Right lobe of liver (tissue), 6 donors: ENCODE measurements at places on chromosomes 16 and 17. TPM values are rescaled to one million over a fixed set of nuclear protein-coding genes. Genes with fewer than 3 reads are reported as not detected.

GRCh38 chr17:46935658-46936266 is 12.8 kb downstream of the GOSR2 start:
- no peak overlapping the region for H3K27ac ChIP-seq
- H3K27me3 ChIP-seq = no peaks in the 10 kb centered on the region
- no peak for DNase-seq
- no peak overlapping the region for H3K4me3 ChIP-seq
- H3K36me3 ChIP-seq = peaks cover 93% of the 10 kb centered on the region

Gene HLF
- 36.5 TPM for total RNA-seq

GRCh38 chr16:23959072-23959751 is 123.4 kb downstream of the PRKCB start:
- no peak for DNase-seq
- no peaks in the 10 kb centered on the region for H3K4me1 ChIP-seq
- H3K36me3 ChIP-seq = no peaks in the 10 kb centered on the region
- H3K4me3 ChIP-seq = no peak overlapping the region

GRCh38 chr16:1968146-1968953 is 1.7 kb downstream of the RNF151 start:
- H3K27ac ChIP-seq = no peak overlapping the region
- DNase-seq = no peak
- no peak overlapping the region for H3K4me3 ChIP-seq
- H3K4me1 ChIP-seq = no peaks in the 10 kb centered on the region
- no peaks in the 10 kb centered on the region for H3K36me3 ChIP-seq

Gene CD79B
- total RNA-seq = 2.2 TPM

- H3K4me1 ChIP-seq = no peaks in the 10 kb centered on the region
- H3K4me3 ChIP-seq = no peak overlapping the region
- no peaks in the 10 kb centered on the region for H3K36me3 ChIP-seq
- H3K27ac ChIP-seq = no peak overlapping the region
- no peaks in the 10 kb centered on the region for H3K27me3 ChIP-seq
Measured at GRCh38 chr17:40622509-40622928, 25.1 kb downstream of the SMARCE1 start.

- H3K4me3 ChIP-seq = no peak overlapping the region
- H3K27me3 ChIP-seq = no peaks in the 10 kb centered on the region
- no peaks in the 10 kb centered on the region for H3K36me3 ChIP-seq
- no peak for DNase-seq
- no peaks in the 10 kb centered on the region for H3K4me1 ChIP-seq
Measured at GRCh38 chr16:53566552-53567245, 63.7 kb upstream of the AKTIP start.

Gene MPP2
- total RNA-seq = 0.13 TPM

DNA sequence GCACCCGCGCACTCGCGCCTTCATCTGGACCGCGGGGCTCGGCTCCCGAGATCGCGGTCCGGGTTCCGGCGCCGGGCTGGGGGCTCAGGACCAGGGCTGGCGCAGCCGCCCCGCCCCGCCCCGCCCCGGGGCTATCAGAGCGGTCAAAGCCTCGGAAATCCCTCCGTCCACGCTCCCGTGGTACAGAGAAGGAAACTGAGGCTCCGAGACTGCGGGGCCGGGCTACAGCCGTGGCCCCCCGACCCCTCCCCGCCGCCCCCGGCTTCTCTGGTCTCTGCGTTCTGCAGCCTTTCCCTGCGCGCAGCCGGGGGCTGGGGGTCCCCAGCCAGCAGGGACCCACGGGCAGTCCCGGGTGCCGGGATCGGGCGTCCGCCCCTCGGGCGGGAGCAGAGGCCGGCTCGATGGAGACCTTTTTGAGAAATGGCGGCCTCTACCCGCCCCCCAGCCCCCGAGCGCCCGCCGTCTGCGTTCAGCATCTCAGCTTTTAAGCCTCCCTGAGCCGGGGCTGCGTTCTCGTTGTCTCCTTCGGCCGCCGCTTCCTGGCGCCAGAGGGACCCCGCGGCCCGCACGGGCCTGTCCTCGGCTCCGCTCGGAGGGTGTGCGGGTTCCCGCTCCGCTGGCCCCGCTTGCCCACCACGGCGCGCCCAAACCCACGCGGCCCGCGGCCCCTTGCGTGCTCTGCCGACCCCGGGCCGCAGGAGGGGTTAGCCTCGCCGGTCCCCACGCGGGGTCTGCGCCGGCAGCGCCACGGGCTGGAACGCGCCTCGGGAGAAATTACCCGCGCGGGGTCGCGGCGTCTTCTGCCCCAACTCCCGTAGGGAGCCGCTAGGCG is 1.5 kb upstream of the NPTX1 start:
- no peak overlapping the region for H3K27ac ChIP-seq
- H3K4me1 ChIP-seq = no peaks in the 10 kb centered on the region
- no peaks in the 10 kb centered on the region for H3K27me3 ChIP-seq
- no peak for DNase-seq
- no peaks in the 10 kb centered on the region for H3K36me3 ChIP-seq

GRCh38 chr16:11638140-11638539 is 30.1 kb upstream of the SNN start:
- H3K4me1 ChIP-seq = peaks cover 17% of the 10 kb centered on the region
- no peak for DNase-seq
- H3K27ac ChIP-seq = no peak overlapping the region
- H3K36me3 ChIP-seq = no peaks in the 10 kb centered on the region
- no peak overlapping the region for H3K4me3 ChIP-seq

GRCh38 chr16:4064950-4065352 is 51.3 kb downstream of the ADCY9 start:
- peak overlapping the region; percentile 54 for H3K4me3 ChIP-seq
- no peak for DNase-seq
- H3K27ac ChIP-seq = peak overlapping the region; percentile 74
- no peaks in the 10 kb centered on the region for H3K27me3 ChIP-seq
- peaks cover 16% of the 10 kb centered on the region for H3K4me1 ChIP-seq

DNA sequence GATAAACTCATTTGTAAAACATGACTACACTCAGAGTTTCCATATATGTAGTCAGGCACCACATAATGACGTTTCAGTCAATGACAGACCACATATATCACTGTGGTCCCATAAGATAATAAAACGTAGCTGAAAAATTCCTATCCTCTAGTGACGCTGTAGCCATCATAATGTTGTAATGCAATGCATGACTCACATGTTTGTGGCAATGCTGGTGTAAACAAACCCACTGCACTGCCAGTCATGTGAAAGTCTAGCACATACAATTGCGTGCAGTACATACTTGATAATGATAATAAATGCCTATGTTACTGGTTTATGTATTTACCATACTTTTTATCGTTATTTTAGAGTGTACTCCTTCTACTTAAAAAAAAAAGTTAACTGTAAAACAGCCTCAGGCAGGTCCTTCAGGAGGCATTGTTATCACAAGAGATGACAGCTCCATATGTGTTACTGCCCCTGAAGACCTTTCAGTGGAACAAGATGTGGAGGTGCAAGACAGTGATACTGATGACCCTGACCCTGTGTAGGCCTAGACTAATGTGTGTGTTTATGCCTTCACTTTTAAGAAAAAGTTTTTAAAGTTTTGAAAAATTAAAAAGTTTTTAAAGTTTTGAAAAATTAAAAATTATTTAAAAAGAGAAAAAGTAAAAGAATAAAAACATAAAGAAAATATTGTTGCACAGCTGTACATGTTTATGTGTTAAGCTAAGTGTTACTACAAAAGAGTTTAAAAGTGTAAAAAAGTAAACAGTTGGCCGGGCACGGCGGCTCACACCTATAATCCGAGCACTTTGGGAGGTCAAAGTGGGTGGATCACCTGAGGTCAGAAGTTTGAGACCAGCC is 9.0 kb downstream of the STAT5B start:
- DNase-seq = no peak
- H3K27me3 ChIP-seq = no peaks in the 10 kb centered on the region
- no peak overlapping the region for H3K27ac ChIP-seq
- H3K36me3 ChIP-seq = no peaks in the 10 kb centered on the region
- no peaks in the 10 kb centered on the region for H3K4me1 ChIP-seq

GRCh38 chr16:8683640-8684039 is 9.2 kb downstream of the ABAT start:
- H3K27ac ChIP-seq = no peak overlapping the region
- no peak overlapping the region for H3K4me3 ChIP-seq
- no peaks in the 10 kb centered on the region for H3K36me3 ChIP-seq
- no peaks in the 10 kb centered on the region for H3K27me3 ChIP-seq
- H3K4me1 ChIP-seq = no peaks in the 10 kb centered on the region

Gene SECTM1
- total RNA-seq = 6.3 TPM

GRCh38 chr16:14496786-14497185 is 133.3 kb downstream of the PARN start:
- H3K4me3 ChIP-seq = no peak overlapping the region
- no peaks in the 10 kb centered on the region for H3K4me1 ChIP-seq
- no peaks in the 10 kb centered on the region for H3K36me3 ChIP-seq
- no peak overlapping the region for H3K27ac ChIP-seq

DNA sequence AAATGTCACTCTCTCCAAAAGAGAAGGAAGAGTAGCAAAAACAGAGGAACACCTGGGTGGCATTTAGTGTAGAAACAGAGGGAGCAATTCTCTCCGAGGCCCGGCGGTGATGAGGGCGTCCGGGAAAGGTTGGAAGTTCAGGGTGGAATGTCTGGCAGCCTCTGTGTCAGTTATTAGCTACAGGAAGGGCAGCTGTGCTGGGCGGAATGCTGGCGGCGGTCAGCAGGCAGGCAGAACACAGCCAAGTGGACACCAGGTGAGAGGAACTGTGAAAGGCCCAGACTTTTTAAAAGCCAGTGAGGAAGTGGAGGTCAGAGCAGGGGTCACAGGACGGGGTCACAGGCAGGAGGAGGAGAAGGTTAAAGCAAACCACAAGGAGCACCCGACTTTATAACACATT is 238.1 kb downstream of the NTN1 start:
- no peaks in the 10 kb centered on the region for H3K36me3 ChIP-seq
- no peaks in the 10 kb centered on the region for H3K4me1 ChIP-seq
- no peak overlapping the region for H3K27ac ChIP-seq
- H3K27me3 ChIP-seq = no peaks in the 10 kb centered on the region
- peak; percentile 61 for DNase-seq

Gene SLC5A10
- 0.14 TPM for total RNA-seq

GRCh38 chr16:66255647-66256046 is 110.8 kb upstream of the CDH5 start:
- H3K27ac ChIP-seq = no peak overlapping the region
- DNase-seq = no peak
- no peaks in the 10 kb centered on the region for H3K27me3 ChIP-seq
- H3K36me3 ChIP-seq = no peaks in the 10 kb centered on the region
- H3K4me3 ChIP-seq = no peak overlapping the region

GRCh38 chr16:82092711-82093110 is 57.7 kb downstream of the HSD17B2 start:
- no peak overlapping the region for H3K27ac ChIP-seq
- H3K27me3 ChIP-seq = no peaks in the 10 kb centered on the region
- H3K36me3 ChIP-seq = peaks cover 8% of the 10 kb centered on the region
- no peak for DNase-seq
- H3K4me1 ChIP-seq = peaks cover 6% of the 10 kb centered on the region
- H3K4me3 ChIP-seq = no peak overlapping the region

GRCh38 chr16:24800586-24800985 is 45.2 kb upstream of the SLC5A11 start:
- no peak overlapping the region for H3K27ac ChIP-seq
- no peaks in the 10 kb centered on the region for H3K4me1 ChIP-seq

DNA sequence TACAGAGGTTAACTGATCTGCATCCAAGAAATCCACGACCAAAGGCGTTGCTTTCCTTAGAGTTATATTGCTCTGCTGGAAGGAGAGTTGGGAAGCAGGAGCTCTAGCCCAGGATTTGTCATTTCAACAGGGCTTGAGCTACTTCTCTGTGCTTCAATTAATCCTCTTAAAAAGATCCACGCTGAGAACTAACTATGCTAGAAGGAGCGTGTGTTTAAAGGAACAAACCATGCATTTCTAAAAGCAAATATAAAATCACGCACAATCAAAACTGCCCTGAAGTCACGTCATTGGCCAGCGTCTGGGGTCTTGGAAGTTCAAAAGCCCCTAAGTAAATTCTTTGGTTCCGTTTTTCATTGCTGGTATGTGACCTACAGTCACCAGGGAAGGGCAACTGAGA is 1.1 kb downstream of the ARL6IP1 start:
- H3K27ac ChIP-seq = peak overlapping the region; percentile 88
- H3K27me3 ChIP-seq = no peaks in the 10 kb centered on the region
- H3K36me3 ChIP-seq = no peaks in the 10 kb centered on the region
- peak overlapping the region; percentile 98 for H3K4me3 ChIP-seq

DNA sequence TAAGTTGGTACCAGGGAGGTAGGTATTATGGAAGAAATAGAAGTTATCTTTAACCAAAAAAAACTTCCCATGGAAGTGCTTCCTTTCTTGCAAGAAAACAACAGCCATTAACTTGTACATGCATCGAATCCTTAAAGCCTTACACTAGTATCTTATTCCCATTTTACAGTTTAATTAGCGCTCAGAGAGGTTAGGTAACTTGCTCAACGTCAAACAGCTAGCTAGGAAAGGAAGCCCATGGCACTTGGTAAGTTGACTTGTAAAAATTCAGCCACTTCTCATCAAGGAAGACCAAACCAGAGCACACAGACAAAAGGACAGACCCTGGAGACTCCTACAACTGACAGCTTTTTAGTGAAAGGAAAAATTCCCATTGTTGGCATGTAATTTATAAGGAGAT is 3.5 kb upstream of the NTAN1 start:
- no peak overlapping the region for H3K4me3 ChIP-seq
- no peaks in the 10 kb centered on the region for H3K27me3 ChIP-seq
- DNase-seq = no peak
- H3K4me1 ChIP-seq = peaks cover 26% of the 10 kb centered on the region
- peaks cover 29% of the 10 kb centered on the region for H3K36me3 ChIP-seq

GRCh38 chr16:89705006-89705405 is 3.5 kb upstream of the SPATA2L start:
- H3K36me3 ChIP-seq = no peaks in the 10 kb centered on the region
- no peak for DNase-seq
- H3K27me3 ChIP-seq = no peaks in the 10 kb centered on the region
- H3K4me3 ChIP-seq = no peak overlapping the region

- peaks cover 6% of the 10 kb centered on the region for H3K4me1 ChIP-seq
- H3K4me3 ChIP-seq = peak overlapping the region; percentile 63
- DNase-seq = no peak
- no peaks in the 10 kb centered on the region for H3K27me3 ChIP-seq
- peaks cover 24% of the 10 kb centered on the region for H3K36me3 ChIP-seq
Measured at GRCh38 chr17:32349503-32349853, 479 bp upstream of the ZNF207 start.

GRCh38 chr17:45656527-45657181 is 127.5 kb upstream of the CRHR1 start:
- no peaks in the 10 kb centered on the region for H3K27me3 ChIP-seq
- no peak overlapping the region for H3K4me3 ChIP-seq
- H3K36me3 ChIP-seq = no peaks in the 10 kb centered on the region

- no peaks in the 10 kb centered on the region for H3K36me3 ChIP-seq
- no peak overlapping the region for H3K4me3 ChIP-seq
- no peaks in the 10 kb centered on the region for H3K27me3 ChIP-seq
- H3K4me1 ChIP-seq = no peaks in the 10 kb centered on the region
Measured at GRCh38 chr16:80850757-80851156, 46.4 kb upstream of the CDYL2 start.
